ENCODE measurements at places on chromosomes 7 and 10. TPM values are rescaled to one million over a fixed set of nuclear protein-coding genes. Genes with fewer than 3 reads are reported as not detected.
A peak's percentile ranks its signal among the peaks of the same experiment; 100 is the strongest.

Gene OR2A42
- total RNA-seq: not detected

Gene EFCAB10
- total RNA-seq: 1.5 TPM

Gene TMEM229A
- total RNA-seq: not detected

Gene ASB10
- total RNA-seq: not detected

DNA sequence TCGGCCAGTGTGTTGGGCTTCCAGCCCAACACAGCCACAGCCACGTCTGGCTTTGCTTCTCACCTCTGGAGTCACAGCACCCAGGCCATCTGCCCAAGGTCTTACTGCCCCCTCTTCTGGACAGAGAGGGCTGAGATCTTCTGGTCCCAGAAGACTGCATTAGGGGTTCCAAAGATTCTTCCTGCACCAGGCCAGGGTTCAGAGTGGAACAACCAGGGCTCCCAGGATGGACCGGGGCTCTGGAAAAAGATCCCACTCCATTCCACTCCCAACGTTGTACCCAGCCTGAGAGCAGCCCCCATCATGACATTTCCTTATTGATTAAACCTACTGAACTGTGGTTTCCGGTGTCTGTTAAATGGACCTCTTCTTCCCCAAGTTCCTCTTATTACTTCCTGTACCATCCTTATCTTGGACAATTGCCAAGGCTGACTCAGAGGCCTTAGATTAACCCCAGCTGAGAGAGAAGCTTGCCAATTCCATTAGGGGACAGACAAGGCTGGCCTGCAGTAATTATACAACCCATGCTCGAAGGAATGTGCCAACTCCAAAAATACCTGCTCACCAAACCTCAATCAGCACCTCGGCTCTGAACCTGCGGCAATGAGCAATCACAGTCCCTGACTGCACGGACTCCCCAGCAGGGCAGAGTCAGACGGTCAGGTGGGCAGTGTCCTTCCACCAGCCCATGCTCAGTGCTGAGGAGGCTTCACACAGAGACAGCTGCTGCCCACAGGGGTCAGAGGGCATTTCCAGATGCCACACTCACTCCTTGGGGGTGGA is 47.9 kb upstream of the NPFFR1 start:
- peaks cover 24% of the 10 kb centered on the region for H3K4me1 ChIP-seq
- no peaks in the 10 kb centered on the region for H3K36me3 ChIP-seq
- peak; percentile 35 for DNase-seq
- no peak overlapping the region for H3K27ac ChIP-seq
- H3K27me3 ChIP-seq: no peaks in the 10 kb centered on the region
- H3K4me3 ChIP-seq: no peak overlapping the region

GRCh38 chr10:83533290-83533689 is 606.0 kb upstream of the GHITM start:
- no peak for DNase-seq
- no peaks in the 10 kb centered on the region for H3K36me3 ChIP-seq
- H3K4me3 ChIP-seq: no peak overlapping the region
- no peak overlapping the region for H3K27ac ChIP-seq
- H3K4me1 ChIP-seq: no peaks in the 10 kb centered on the region

- H3K36me3 ChIP-seq: peaks cover 73% of the 10 kb centered on the region
- H3K4me1 ChIP-seq: peaks cover 40% of the 10 kb centered on the region
- H3K4me3 ChIP-seq: no peak overlapping the region
These were observed 3.7 kb upstream of the NDST2 start for GRCh38 chr10:73814896-73815718.

DNA sequence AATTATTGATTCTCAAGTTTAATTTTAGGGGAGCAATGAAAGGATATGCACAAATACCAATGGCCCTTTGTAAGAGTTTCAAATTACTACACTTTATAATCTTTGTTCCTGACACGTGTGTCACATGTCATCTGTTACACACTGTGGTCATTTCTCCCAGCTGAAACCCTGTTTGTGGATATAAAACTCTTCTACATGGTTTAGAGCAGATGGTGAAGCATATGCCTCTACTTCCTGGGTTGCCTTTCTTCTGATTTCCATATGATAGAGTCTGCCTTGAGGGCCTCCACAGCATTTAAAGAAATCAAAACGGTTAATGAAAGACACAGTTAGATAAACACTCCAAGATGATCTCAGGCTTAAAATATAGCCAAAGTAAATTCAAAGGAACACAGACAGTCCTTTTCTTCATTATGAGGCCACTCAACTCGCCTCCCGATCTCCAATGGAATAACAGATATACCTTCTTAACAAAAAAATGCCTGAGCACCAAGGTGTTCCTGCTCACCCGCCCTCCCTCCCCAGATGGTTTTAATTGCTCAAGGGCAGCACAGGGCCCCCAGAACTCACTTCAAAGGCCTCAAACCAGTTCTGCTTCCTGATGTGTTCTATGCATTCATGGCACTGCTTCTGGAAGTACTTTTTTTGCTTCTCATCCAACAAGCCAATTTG is 75.0 kb downstream of the CPVL start:
- no peak overlapping the region for H3K27ac ChIP-seq
- DNase-seq: no peak
- no peak overlapping the region for H3K4me3 ChIP-seq
- H3K4me1 ChIP-seq: no peaks in the 10 kb centered on the region
- no peaks in the 10 kb centered on the region for H3K27me3 ChIP-seq
- no peaks in the 10 kb centered on the region for H3K36me3 ChIP-seq

DNA sequence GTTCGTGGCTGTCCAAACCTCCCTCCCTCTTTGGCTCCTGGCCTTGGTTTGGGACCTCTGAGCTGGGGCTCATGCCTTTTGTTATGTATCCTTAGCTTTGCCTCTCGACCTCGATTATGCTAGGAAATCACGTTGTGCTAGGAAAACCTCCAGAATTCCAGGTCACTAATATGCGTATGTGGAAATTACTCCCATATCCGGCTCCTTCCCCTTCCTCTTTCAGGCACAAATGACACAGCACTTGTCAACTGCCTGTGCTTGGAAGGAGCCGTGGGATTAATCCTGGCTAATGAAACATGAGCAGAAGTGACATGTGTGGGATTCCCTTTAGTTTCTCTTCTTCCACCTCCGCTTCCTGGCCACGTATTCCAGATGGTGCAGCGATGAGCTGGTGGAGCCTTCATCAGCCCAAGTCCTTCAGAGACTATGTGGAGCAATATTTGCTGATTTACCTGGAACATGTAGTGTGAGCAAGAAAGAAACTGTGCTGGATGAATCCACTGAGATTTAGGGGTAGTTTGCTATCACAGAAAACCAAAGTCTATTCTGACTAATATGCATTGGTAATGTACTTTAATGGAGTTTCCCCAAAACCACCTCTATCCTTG is 149.2 kb downstream of the REEP3 start:
- peaks cover 34% of the 10 kb centered on the region for H3K4me1 ChIP-seq
- H3K36me3 ChIP-seq: no peaks in the 10 kb centered on the region
- DNase-seq: peak; percentile 39
- peak overlapping the region; percentile 54 for H3K27ac ChIP-seq
- H3K27me3 ChIP-seq: no peaks in the 10 kb centered on the region

- no peaks in the 10 kb centered on the region for H3K27me3 ChIP-seq
- H3K36me3 ChIP-seq: peaks cover 34% of the 10 kb centered on the region
- peak; percentile 55 for DNase-seq
- H3K27ac ChIP-seq: no peak overlapping the region
- peaks cover 53% of the 10 kb centered on the region for H3K4me1 ChIP-seq
These were observed 67.8 kb upstream of the TNRC18 start for GRCh38 chr7:5491251-5492019.
